ENCODE measurements at places on chromosomes 16 and 17. TPM values are rescaled to one million over a fixed set of nuclear protein-coding genes. Genes with fewer than 3 reads are reported as not detected.

Gene DPEP2
- total RNA-seq = not detected

Gene LCMT1
- total RNA-seq = 36.7 TPM

Gene SLC13A5
- not detected for total RNA-seq

Gene TTYH2
- total RNA-seq = 5.2 TPM

Gene PITPNM3
- total RNA-seq = 0.26 TPM

Gene KRT38
- total RNA-seq = not detected

Gene EFTUD2
- total RNA-seq = 68.9 TPM

Gene ZNF598
- total RNA-seq = 12.0 TPM

Gene RRAD
- total RNA-seq = 11.7 TPM

Gene TEX14
- under 0.01 TPM for total RNA-seq

Gene MT1A
- not detected for total RNA-seq

Gene MRM1
- total RNA-seq = 2.7 TPM

Gene COPZ2
- 102 TPM for total RNA-seq

Gene SLC6A2
- total RNA-seq = not detected

Gene ORAI3
- 43.8 TPM for total RNA-seq

Gene RCVRN
- total RNA-seq = not detected

Gene PIK3R5
- total RNA-seq = not detected

Gene PRSS8
- total RNA-seq = 0.09 TPM

Gene NPIPB6
- 0.47 TPM for total RNA-seq

Gene TMC7
- total RNA-seq = 0.52 TPM

Gene CEP295NL
- total RNA-seq = 2.8 TPM

Gene HBA1
- total RNA-seq = not detected

Gene KIF2B
- not detected for total RNA-seq

Gene MPP2
- total RNA-seq = 3.6 TPM

Gene CCL2
- total RNA-seq = 1.4 TPM

Gene FOXN1
- not detected for total RNA-seq

Gene CD300LB
- total RNA-seq = not detected

Gene SLC47A1
- not detected for total RNA-seq

Gene CHRNE
- total RNA-seq = 1.2 TPM

Gene CA4
- total RNA-seq = not detected

Gene CDH1
- 0.16 TPM for total RNA-seq
